ENCODE measurements at places on chromosomes 5 and 9.

GRCh38 chr9:115964710-115965347 lies 188.8 kb upstream of the PAPPA start:
- DNase-seq, result no peak

DNA sequence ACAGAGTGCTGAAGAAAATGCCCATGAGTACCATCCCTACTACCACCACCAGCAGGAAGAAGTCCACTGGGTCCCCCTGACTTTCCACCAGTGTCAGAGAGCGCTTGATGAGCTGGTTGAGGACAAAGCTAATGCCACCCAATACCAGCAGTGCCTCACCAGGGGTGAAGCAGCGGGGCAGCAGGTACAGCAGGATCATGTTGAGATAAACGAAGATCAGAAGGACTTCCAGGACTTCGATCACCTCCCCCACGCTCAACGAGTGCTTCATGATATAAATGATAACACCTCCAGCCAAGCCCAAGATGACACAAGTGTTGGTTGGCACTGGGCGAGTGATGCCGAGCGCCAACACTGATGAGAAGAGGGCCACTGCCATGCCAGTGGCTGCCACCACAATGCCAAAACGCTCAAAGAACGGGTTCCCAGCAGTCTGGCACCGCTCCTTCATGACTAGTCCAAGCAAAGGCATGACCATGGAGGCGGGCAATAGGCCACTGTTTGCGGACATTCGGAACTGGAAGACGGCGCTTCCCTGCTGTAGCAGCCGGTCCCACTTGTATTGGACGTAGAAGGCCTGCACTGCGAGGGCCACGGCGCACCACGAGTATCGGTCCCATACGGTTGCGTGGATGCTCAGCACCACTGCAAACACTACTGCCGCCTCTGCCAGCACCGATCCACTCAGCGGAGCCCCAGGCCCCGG lies 679 bp downstream of the DOLK start:
- no peak for DNase-seq

DNA sequence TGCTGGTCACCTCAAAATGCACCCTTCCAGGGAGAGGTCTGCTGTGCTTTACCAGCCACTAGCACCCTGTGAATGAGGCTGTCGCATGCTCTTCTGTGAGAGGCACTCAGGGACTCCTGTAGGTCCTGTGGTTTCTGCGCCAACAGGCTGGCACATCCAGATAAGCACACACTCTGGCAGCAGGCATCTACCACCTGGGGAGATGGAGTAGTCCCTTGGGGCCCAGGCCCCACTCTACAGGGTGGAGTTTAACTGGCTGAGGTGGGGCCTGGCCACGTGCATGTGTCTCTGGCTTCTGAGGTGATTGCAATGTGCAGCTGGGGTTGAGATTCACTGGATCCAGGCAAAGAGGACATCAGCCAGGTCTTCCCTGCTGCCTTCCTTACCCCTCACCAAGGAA lies 32.3 kb downstream of the TMEM174 start:
- DNase-seq, result no peak

DNA sequence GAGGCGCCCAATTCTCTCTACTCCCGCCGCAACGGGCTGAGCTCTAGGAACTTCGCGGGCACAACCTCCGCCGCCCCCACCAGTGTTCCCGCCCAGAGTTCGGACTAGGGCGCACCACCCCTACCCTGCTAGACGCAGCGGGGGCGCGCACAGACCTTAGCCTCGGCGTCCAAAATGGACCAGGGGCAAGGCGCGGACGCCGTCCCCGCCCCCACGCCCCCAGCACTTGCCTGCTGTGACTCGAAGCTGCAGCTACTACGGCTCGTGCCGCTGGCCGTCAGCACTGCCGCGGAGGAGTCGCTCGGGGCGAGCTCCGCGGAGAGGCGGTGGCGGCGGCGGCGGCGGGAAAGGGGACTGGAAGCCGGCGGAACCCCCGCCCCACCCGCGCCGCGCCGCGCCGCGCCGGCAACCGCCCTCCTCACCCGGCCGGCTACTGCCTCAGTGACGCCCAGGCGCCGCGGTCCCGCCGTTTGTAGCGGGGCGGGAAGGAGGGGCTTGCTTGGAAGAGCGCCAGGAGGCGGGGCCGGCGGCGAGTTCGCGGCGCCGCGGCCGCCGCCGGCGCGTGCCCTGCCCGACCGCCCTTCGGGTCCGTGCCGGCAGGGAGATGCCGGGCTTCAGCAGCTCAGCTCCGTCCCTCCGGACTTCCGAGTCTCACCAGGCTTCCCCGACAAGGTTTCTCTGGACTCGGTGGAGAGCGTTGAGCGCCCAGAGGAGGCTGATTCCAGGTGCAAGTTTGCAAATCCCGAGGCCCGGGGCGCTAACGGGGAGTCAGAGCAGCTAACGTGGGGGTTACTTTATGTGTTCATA lies 4.5 kb downstream of the ELAVL2 start:
- DNase-seq, result no peak

GRCh38 chr5:40507095-40507494 lies 172.6 kb upstream of the PTGER4 start:
- DNase-seq, result no peak

- no peak for DNase-seq
These were observed 38.0 kb downstream of the KCNV2 start for GRCh38 chr9:2755285-2755684.

GRCh38 chr5:134511796-134512660 lies 13.4 kb upstream of the JADE2 start:
- DNase-seq, result no peak

GRCh38 chr9:87581513-87581912 lies 83.8 kb downstream of the DAPK1 start:
- DNase-seq, result no peak

DNA sequence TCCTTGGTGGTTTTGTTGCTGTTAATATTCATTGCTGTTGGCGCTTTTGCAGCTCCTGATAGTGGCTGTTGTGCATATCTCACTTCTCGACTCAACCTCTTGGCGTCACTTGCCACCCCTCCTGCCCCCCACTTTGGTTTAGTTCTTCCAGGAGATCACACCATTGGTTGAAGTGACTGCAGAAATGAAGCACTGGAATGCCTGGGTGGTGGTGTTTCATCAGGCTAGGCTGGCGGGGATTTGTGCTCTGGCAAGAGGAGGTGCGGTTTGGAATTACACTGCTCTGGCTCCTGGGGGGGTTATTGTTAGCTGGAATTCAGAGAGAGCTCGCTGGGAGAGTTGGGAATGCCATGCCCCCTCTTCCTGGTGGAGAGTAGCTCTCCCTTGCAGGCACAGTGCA lies 11.5 kb downstream of the PRRC2B start:
- no peak for DNase-seq

DNA sequence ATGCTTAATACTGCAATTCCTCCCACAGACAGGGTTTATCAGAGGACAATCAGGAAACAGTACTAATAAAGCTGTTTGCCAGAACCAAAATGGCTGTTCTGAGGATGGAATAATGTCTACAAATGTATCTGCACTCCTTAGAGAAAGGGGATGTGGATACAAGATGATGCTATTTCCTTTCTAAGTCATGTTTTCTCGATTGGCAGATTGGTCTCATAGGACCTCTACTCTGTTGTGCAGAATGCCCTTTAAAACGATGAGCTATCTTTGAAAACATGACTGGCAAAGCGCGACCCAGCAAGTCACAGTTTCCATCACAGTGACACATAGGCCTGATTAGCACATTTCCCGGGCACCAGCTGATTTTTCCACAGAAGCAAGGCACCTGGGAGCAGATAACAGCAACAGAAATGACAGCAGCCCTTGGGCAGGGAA lies 54.0 kb downstream of the AOPEP start:
- no peak for DNase-seq

DNA sequence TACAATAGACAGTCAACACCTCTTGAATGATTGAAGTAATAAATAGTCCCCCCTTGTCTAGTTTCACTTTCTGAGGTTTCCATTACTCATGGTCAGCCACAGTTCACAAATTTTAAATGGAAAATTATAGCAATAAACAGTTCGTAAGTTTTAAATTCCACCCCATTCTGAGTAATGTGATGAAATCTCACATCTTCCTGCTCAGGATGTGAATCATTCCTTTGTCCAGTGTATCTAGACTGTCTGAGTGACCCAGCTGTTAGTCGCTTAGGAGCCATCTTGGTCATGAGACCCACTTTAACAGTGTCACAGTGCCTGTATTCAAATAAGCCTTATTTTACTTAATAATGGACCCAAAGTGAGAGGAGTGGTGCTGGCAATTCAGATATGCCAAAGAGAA lies 311.6 kb upstream of the PRR16 start:
- no peak for DNase-seq

- DNase-seq, result no peak
These were observed 981 bp downstream of the TCOF1 start for GRCh38 chr5:150358261-150359095.

DNA sequence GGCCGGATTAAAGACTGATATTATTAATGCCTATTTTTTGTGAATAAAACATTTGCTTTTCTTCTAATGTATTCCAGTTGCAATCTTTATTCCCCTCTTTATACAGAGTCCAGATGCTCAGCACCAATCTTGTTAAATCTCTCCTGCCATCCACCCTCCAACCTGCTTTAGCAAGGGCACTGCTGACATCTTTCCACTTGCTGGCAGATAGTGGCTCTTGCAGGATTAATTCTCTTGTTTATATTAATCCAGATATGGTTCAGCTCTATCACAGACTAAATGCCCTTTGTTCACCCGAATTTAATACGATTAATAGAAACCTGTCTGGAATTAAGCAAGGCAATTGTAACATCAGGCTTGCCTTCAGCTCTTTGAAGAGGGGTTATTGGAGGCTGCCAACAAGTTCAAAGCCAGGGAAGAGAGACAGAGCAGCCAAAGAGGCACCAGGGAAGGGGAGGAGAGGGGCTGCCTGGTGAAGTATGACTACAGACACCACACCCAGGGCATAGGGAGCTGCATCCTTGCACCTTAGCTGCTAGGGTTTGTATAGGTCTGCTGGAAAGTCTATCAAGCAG lies 236.2 kb downstream of the SAXO1 start:
- no peak for DNase-seq

GRCh38 chr9:132862533-132862932 lies 15.6 kb downstream of the AK8 start:
- no peak for DNase-seq

DNA sequence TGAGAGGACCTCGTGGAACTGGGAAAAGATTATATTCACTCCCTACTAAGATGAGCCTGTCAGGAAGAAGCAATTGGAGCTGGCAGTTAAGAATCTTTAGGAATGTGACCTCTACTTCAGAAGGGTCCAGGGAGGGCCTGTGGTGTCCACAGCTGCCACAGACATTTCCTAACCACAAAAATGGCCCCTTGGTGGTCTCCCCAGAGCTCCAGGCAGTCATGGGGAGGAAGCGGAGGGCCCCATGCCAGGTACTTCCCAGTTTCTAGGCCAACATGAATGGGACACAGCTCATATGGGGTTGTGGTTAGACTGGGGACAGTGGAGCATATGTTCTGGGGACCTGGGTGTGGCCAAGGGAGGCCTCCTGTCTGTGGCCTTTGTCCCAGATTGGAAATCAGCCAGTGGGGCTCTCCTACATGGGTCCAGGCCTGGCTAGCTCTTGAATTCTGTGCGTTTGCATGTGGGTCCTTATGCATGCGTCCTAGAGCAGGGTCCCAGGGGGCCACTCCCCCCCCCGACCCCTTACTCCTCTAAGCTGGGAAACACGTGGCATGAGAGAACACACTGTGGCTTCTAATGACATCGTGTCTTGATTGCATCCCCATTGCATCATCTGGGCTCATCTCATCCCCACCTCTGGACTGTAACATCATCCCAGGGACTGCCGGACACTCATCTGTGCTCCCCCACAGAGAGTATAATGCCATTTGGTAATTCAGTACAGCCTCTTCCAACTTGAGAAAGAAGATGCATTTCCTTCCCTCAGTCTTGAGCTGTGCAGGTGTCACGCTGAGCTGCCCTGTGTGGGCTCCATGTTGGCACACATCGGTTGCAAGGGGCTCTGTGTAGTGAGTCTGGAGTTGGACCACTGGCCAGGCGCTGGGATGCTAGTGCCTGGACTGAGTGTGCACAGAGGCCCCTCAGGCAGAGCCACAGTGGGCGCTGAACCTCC lies 31.3 kb downstream of the IRF1 start:
- DNase-seq, result no peak

DNA sequence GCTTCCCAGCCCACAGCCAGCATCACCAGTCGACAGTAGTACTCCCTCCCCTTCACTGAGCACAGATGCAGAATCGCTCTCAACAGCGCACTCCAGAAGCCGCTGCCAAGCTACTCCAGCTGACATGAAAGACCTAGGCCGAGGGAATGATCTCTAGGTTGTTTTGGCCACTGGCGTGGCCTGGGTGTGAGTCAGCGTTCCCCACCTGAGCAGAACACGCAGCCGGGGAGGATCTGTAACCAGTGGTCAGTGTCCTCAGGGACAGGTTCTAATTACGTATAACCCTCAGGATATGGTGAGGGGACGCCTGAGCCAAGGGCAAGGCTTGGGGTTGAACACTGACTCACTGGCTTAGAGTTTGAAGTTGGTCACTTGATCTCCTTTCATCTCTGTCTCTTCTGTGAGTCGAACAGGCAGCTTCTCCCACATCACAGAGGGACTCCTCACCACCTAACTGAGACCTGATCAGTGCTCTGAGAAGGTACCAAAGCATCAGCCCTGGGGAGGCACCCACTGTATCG lies 76.9 kb upstream of the IL17B start:
- no peak for DNase-seq

DNA sequence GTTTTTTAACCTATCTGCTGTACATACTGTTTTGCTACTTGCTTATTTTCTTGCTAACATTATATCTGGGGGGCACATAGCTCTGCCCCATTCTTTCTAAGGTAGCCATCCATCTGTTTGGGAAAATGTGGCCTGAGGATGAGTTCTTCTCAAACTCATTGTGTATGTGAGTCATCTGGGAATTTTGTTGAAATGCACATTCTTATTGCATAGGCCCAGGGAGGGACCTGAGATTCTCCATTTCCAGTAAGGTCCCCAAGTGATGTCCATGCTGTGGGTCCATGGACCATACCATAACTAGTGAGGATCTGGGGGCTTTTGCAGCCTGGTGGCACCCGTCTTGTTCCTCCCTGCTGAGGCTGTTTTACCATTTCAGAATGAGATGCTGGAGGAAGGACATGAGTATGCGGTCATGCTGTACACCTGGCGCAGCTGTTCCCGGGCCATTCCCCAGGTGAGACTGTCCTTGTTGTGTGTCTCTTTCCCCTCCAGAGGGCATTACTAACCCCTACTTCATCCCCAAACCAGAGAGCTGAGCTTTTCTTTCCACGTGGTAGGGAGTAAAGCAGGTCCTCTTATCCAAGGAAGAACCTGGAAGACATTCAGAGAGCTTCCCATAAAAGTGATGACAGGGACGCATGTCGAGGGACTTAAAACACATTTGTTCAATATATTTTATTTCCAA lies 28.6 kb downstream of the CYFIP2 start:
- DNase-seq, result no peak

- no peak for DNase-seq
These were observed 9.9 kb downstream of the ANP32B start for GRCh38 chr9:97993000-97993399.

DNA sequence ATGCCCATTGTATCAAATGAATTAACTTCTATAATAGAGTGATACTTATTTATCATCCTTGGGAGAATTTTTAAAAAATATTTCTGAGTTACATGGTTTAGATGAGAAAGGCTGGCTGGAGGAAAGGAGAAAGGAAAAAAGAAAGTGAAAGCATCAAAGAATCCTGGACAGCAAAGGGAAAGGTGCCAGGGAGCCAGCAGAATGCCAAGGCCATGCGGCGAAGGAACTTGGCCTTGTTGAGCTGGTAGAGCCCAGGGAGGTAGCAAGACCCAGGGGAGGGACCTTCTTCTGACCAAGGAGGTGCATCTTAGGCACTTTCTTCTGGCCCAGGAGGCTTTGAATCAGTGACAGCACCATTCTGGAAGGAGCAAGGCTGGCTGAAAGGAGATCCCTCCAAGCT lies 240.5 kb downstream of the ENC1 start:
- DNase-seq, result no peak
